Sciatic nerve (tissue), 2 donors: ENCODE measurements at places on chromosomes 2 and 18.

- no peak for DNase-seq
Measured at GRCh38 chr2:23599667-23600066, 214.7 kb downstream of the KLHL29 start.

GRCh38 chr2:238169048-238169707, 10.4 kb downstream of the ERFE start:
- no peak for DNase-seq

GRCh38 chr18:29780816-29781215, 1261.7 kb downstream of the DSC3 start:
- no peak for DNase-seq

DNA sequence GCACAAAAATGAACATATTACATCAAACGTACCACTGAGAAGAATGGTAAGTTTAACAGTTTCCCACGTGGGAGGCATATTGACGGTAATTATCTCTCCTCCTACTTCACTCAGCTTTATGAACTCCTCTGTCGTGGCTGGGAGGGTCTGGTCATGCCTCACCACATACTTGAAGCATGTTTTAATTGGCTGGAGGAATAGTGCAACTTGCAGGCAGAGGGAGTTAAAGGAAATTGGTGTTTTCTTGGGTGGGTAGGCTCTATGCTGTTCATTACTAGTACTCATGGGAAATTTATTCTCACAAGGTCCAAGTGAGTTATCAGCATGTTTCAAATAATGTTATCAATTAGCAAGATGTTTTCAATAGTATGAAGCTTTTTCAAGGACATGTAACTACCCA, 767.0 kb downstream of the PLCL1 start:
- DNase-seq, result no peak

DNA sequence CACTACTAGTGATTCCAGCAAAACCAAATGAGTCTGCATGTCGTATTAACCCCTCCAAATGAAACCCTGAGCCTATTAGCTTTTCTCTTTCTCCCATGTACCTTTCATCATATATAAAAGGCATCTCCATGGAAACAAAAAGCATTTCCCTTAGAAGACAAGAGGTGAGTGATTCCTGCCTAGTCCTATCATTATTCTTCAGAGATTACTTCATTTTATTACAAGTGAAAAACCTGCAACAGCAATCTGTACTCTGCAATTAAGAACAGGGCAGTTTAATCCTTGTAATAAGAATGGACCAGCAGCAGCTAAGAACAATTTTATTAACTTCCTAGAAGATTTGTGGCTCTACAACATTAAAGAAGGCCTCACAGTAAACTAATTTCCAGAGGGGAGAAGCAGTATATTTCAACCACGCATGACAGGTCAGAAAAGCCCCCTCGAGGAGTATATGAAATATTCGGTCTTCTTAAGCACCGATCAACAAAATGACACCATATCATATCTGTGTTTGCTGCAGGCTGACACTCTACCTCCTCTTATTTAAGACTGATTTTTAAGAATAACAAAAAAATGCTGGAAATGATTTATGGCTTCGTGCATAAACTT, 132.3 kb upstream of the TFPI start:
- no peak for DNase-seq
